ENCODE measurements at places on chromosomes 5 and 9. TPM values are rescaled to one million over a fixed set of nuclear protein-coding genes. Genes with fewer than 3 reads are reported as not detected.

DNA sequence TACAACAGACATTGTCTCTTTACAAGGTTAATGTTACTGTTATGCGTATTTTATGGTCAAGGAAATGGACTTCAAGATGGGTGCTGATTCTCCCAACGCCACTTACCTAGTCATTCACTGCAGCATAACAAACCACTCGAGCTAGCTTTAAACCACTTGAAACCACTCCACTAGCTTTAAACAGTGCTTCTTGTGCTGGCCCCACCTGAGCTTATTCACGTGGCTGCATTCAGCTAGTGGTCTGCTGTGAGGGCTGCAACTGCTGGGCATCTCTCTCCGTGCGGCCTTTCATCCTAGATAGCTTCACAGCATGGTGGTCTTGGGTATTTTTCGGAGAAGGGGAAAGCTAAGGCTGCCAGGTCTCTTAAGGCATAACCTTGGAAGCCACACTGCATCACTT is 3.5 kb upstream of the HRH2 start:
- no peak for DNase-seq

- DNase-seq: peak; percentile 37
Measured at GRCh38 chr9:27519466-27520465, 4.3 kb upstream of the IFNK start.

DNA sequence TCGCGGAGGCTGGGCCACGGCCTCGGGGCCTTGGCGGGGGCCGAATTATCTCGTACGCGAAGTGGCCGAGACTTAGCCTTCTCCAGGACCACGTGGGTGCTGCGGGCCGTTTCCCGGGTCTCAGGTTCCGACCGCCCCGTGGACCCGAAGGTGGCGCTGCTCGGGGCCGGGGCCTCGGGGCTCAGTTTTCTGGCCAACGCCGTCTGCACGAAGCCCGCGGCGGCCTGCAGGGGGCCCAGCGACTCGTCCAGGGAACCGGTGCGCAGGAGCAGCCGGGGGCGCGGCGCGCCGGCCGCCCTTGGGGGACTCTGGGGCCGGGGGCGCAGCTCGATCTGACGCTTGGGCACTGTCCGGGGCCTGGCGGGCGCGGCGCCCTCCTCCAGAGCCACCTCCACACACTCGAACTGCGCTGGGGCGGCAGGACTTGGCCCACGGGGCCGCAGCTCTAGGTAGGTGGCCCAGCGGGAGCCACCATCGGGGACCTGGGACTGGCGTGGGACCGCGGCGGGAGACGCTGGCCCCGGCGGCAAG is 716 bp downstream of the PROB1 start:
- peak; percentile 77 for DNase-seq

DNA sequence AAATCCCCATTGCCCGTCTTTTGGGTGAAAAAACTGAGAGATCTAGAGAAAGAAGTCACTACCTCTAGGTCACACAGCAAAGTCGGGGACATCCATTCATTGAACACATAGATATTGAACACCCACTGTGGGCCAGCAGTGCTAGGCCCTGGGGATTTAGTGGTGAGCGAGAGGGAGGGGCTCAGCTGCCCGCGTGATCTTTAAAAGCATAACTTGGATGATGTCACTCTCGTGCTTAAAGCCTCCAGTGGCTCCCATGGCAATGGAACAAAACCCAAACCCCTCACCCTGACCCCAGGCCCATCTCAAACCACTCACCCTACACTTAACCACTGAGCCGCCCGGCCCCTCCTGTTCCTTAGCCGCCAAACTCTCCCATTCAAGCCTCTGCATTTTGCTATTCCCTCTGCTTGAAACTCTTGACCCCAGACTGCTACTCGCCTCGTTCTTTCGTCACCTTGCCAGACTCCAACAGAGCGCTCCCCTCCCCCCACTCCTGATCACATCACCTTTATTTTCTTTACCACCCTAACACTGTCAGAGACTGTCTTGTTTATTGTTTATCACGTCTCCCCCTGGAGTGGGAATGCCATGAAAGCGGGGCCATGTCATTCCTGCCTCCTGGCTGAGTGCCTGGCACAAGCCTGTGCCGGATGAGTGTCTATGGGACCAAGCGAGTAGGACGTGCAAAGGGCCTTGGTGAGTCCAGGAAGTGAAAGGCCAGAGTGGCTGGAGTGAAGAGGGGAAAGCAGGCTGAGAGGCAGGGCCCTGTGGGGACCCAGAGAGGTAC is 710 bp upstream of the PIP5KL1 start:
- peak; percentile 90 for DNase-seq

- no peak for DNase-seq
Measured at GRCh38 chr9:96457266-96457665, 7.3 kb downstream of the HABP4 start.

DNA sequence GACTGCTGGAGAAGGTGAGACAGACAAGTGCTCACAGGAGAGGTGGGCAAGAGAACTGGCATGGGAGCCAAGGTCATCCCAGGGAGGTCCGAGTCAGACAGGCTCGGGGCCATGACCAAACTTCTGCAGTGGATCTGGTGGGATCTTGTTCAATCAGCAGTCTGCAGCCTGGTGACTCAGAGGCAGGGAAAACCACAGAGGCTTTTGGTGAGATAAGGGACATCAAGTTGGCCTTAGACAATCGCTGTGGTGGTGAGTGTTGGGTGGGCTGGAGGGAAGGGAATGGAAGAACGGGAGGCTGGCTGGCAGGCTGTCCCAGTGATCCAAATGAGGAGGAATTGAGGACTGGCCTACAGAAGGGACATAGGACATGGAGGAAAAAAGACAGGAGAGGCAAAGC is 123.8 kb downstream of the TMEM174 start:
- peak; percentile 80 for DNase-seq

GRCh38 chr9:99590840-99591239 is 230.8 kb upstream of the NR4A3 start:
- DNase-seq: no peak

GRCh38 chr5:52825826-52826225 is 38.1 kb downstream of the ITGA1 start:
- DNase-seq: no peak

DNA sequence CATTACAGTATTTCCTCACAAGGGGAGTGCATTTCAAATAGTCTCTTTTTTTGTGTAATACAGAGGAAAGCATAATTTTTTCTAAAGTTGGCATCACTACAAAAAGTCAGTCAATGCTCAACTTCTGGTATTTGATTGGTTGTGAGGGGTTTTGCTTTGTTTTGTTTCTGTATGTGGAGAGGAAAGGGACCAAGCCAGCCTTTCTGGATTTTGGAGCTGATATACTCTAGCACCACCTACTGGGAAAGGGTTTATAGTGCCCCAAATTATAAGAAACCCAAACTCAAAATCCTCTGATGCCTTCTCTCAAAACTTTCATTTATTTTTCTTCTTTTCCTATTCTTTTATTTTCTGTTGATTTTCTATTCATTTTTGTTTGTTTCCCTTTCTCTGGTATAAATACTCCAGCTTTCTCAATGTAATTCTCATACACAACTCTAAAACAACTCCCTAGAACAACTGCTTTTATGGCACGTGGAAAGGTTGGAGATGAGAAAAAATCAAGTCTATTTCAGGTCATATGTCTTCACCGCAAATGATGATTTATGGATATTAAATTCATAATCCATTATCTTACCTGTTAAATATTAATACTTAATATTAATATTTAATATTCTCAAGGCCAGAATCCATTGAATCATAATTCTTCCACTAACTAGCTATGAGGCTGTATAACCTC is 69.5 kb upstream of the ANXA1 start:
- DNase-seq: peak; percentile 75

DNA sequence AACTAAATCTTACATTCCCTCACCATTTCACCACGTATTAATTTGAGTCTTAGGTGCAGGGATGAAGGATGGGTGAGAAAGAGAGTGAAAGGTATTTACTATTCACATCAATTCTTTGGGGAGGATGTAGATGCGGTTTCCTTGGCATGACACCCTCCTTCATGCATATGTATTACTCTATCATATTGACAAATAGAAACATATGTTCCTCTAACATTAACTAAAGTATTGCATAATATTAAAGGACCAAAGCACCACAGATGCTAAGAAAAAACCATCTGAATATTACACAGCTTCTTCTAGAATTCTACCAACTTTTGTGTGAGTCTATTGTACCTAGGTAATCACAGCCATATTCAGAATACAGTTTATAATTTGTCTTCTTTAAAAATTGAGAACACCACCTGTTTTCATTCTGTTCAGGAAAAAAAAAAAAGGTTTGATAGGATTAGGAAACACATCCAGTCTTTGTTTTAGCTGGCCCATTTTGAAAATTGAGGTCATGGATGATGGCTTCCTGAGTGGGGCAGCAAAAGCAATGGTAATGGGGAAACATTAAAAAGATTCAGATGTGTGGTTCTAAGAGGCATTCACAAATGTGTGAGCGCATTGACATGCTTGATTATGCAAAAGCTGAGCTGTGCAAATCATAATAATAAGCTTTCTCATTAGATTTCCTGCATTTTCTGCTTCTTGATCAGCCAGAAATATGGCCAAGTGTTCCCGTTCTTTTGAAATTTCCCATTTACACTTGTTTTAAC is 1011.5 kb upstream of the NUDT12 start:
- no peak for DNase-seq

DNA sequence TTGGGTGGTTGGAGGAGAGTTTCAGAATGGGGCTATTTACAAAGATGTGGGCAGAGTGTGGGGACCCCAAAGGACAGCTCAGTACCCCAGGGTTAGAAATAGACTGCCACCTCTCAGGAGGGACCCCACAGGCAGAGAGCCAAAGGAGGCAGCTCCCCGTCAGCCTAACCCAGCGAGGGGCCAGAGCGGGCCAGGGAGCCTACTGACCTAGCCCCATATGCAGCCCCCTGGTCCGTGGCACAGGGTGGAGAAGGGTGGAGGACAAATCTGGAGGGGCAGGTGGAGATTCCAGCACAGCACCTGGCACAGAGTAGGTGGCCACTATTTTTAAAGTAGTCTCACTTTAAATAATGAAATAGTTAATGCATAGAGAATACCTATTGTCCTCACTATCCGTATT is 67.2 kb upstream of the ANGPTL2 start:
- DNase-seq: no peak

The OTULIN gene
- 36.8 TPM for total RNA-seq

The TRIM7 gene
- total RNA-seq: 6.8 TPM

The CD274 gene
- total RNA-seq: 4.3 TPM

The ARID3C gene
- total RNA-seq: 0.11 TPM

The SPATA31C1 gene
- not detected for total RNA-seq

The PCDHB6 gene
- 0.22 TPM for total RNA-seq

The SH3PXD2B gene
- 20.7 TPM for total RNA-seq

Data from GM23248 (cell line).